ENCODE measurements at places on chromosomes 3 and 15.

DNA sequence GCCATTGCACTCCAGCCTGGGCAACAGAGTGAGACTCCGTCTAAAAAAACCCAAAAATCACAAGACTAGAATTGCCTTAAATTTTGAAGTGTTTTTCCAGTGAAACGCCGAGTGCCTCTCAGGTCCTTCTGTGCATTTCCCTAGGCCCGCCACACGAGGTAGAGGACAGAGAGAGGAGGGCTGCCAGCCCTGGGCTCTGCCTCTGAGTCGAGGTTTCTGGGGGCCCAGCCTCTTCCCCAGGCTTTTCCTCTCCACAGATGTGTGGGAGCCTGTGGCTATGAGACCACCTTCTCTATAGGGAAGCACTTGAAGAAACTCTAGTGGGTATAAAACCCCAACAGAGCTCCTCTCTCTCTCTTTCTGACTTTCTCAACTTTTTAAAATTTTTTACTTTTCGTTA, 10.9 kb upstream of the EHD4 start:
- DNase-seq, result no peak

DNA sequence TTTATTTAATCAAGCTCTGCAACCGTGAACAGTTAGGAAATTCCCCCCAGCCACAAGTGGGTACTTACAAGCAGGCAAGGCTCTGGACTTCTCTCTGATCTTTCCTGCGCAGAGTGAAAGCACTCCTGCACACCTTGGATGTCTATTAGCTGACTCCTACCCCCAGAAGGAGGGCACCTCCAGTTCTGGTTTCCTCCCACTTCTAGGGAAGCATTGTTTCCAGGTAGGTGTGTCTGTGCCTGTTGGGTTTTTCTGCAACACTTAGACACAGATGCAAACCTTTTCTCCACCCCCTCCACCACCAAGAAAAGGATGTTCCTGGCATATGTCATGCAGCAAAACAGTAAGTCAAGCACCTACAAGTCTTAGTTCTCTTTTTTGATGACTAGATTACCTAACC, at the start of gene ZBED2:
Gene ZBED2, minus strand, starts transcription at position 115 of the 400 bp plus-strand sequence. CDS start 1,145 bp downstream, outside the sequence.
- no peak for DNase-seq

GRCh38 chr3:99175276-99175812, 273.8 kb upstream of the DCBLD2 start:
- DNase-seq, result peak; percentile 10

GRCh38 chr3:186360779-186361178, 1.3 kb downstream of the DGKG start:
- DNase-seq, result no peak

DNA sequence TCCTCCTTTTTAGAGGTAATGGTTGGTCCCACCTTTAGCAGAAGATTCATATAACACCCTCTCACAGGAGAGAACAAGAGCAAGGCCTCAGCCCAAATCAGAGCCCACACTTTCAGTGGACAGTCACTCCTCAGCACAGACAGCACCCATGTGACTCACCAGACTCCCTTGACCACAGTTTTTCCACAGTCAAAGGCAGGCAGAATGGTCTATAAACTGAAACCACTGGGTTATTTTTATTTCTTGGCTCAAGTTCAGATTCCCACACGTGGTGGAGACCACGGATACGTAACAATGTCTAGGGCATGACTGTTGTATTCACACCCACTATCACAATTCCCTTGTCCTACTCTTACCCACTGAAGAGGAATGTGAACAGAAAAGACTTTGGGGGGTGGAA, 237.8 kb upstream of the UBE2E1 start:
- DNase-seq, result peak; percentile 88

GRCh38 chr3:10846657-10846975, 30.6 kb downstream of the SLC6A11 start:
- no peak for DNase-seq

DNA sequence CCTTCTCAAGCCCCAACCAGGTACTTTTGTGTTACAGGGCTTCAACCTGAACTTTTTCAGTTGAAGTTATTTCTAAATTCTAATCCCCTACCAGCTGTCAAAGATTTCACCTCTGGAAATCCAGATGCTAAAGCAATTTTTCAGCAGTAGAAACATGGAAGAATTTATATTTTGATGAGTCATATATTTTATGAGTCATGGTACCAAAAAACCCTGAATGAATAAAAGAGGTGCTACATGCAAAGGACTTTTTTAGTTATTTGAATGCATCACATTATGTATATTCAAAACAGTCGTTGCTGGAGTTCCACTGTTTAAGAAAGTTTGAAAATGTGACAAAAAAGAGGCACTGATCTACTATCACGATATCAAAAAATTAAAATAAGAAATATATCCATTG, 96.0 kb upstream of the ZNF385D start:
- DNase-seq, result peak; percentile 38

DNA sequence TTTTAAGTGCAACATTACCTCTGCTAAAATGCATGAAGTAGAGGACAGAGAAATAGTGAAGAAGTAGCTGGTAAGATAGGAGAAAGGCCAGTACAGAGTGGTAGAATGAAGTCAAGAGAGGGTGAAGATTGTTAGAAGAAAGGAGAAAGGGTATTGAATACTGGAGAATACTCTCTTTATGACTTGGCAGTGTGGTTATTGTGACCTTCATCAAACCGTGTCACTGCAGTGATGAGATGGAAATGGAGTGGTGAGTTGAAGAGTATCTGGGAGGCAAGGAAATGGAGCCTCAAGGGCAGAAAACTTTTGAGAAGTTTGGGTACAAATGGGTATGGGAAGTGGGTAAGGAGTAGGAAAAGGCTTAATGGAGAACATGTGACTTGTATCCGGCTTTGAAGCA, 24.7 kb downstream of the MINDY2 start:
- no peak for DNase-seq

- no peak for DNase-seq
Measured at GRCh38 chr15:47888385-47889100, 171.2 kb downstream of the SEMA6D start.

GRCh38 chr15:65379986-65380385, 2.2 kb upstream of the IGDCC3 start:
- DNase-seq, result no peak

GRCh38 chr3:141346418-141346817, 21.9 kb upstream of the ZBTB38 start:
- DNase-seq, result no peak

DNA sequence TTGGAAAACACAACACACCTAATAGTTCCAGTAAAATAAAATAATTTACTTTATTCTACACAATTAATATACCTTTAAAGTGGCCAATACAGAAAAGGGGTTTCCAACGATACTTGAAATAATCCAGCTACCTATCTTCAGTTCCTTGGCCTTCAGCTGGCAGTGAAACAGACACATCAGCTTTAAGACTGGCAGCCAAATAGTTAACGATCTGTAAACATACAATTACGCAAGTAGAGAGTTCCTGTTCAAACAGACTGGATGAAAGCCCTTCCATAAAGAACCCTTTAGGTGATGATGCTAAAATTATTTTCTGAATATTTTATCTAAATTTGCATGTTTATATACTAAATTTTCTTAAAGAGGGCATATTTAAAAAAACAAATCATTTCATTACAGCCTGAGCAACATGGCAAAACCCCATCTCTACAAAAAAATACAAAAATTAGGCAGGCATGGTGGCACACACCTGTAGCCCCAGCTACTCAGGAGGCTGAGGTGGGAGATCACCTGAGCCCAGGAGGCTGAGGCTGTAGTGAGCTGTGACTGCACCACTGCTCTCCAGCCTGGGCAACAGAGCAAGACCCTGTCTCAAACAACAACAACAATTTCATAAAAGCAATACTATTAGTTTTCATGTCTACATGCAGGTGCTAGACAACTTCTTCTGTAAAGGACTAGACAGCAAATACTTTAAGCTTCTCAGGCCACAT, 12.9 kb downstream of the DYNC1LI1 start:
- DNase-seq, result no peak

DNA sequence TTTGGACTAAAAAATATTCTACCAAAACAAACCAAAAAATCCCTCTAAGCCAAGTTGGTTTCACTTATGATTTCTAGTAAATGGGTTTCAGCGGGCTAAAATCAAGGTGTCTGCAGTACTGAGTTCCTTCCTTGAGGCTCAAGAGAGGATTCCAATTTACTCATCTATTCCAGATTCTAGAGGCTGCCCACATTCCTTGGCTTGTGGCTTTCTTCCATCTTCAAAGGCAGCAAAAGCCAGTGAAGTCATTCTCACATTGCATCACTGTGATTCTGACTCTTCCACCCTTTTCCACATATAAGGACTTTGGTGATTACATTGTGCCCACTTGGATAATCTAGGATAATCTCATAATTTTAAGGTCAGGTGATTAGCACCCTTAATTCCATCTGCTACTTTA, 48.1 kb downstream of the DPPA2 start:
- DNase-seq, result peak; percentile 3

DNA sequence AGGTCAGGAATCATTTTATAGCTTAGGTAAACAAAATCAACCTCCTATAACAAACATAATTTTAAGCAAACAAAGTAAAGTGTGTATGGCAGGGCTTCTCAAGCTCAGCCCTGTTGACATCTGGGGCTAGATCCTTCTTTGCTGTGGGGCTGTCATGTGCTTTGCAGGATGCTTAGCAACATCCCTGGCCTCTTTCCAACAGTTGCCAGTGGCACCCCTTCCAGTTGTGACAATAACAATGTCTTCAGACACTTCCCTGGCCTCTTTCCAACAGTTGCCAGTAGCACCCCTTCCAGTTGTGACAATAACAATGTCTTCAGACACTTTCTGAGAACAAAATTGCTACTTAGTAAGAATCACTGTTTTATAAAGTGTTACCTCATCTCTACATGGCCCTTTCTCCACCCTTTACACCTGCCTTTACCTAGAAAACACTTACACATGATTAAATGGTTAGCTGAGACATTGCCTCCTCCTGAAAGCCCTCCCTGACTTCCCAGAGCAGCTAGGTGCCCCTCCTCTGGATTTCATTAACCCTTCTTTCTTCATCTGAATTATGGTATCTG, 194.0 kb upstream of the LMCD1 start:
- DNase-seq, result no peak

- DNase-seq, result no peak
Measured at GRCh38 chr15:42786978-42787377, 50.0 kb upstream of the CDAN1 start.

DNA sequence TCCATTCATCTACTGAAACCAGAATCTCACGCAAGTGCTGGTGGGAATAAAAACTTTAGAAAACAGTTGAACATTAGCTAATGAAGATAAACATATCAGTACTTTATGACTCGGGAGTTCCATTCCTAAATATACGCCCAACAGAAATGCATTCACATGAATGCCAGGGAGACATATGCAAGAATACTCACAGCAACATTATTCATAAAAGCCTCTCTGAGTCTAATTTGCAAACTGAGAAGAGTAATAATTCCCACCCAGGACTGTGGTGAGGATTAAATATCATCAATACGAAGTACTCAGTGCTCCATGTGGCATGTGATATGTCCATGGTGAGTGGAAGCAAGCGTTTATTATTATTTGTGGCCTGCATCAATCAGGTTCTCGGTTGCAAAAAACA, 65.6 kb upstream of the OXTR start:
- no peak for DNase-seq

- peak; percentile 34 for DNase-seq
Measured at GRCh38 chr3:71728632-71729342, 3.6 kb upstream of the EIF4E3 start.

- no peak for DNase-seq
Measured at GRCh38 chr15:96209285-96209735, 121.2 kb upstream of the NR2F2 start.

- no peak for DNase-seq
Measured at GRCh38 chr15:62404194-62404985, 239.3 kb upstream of the C2CD4B start.

DNA sequence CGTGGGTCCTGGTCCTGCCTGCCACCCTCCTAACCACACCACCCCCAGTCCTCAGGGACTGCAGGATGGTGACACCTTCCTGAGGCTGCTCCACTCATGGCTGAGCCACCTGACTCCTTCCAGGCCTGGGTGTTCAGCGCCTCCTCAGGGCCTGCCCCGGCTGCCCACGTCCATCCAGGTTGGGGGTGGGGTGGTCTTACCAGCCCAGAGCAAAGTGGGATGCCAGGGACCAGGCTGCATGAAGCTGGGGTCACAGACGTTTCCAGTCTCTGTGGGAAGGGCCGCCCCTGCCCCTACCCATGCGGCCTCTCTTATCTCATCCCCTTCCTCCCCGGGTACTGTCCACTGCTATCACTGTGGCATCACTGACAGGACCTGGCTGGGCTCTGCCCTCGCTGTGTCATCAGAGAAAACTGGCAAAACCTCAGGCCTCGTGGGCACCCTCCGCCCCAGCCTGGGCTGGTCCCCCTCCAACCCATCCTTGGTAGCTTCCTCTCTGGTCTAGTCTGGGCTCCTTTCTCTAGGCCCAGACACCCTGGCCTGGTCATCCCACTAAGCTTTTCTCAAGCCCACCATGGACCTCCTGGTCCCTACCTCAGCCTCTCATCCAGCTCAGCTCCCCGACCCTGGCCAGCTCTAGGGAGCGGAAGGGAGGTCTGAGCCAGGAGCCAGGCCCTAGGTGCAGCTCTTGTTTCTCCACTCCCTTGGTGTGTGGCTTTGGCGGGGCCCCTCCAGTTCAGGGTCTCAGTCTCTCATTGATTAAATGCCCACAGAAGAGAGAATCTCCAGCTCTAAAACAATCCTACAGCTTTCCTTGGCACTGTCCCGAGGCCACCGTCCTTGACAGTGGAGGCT, 32.9 kb downstream of the WNT7A start:
- DNase-seq, result no peak

GRCh38 chr3:23438657-23439056, 235.5 kb downstream of the UBE2E2 start:
- DNase-seq, result no peak

DNA sequence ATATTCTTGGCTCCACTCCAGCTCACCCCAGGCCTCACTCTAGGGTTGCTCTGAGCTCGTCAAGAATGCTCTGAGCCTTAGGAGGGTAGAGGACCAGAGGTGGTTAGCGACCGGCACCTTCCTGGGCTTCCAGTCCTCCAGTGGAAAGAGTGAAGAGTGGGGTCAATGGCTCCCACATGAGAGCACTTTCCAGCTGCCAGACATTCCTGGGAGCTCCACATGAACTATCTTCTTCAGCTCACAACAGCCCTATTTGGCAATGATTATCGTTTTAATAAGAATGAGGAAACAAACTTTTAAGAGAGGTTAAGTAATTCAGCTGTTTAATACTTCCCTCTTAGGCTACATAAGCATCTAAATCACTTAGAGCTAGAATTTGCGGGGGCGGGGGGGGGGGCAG, 139.3 kb downstream of the STT3B start:
- DNase-seq, result no peak

- DNase-seq, result no peak
Measured at GRCh38 chr15:78854833-78855372, 17.8 kb upstream of the MORF4L1 start.

GRCh38 chr3:158780766-158781165, 21.1 kb upstream of the MFSD1 start:
- DNase-seq, result no peak

DNA sequence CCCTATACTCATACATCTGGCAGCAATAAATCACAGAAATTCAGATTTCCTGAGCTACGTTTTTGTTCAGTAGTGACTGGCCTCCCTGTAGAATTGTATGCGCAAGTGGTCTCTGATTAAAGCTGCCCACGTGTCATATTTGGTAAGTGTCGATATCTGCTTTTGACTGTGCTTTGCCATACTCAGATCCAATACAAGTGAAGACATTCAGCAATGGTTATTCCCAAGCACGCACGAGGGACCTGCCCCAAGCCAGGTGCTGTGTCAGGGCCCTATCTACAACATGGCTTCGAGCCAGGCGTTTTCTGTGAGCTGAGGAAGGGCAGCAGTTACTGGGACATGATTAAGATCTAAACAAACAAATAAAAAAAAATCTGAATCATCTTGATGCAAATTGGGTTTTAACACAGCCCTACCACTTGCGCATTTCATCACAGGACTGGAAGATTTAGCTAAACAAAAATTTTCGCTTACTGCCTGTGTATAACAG, 47.2 kb upstream of the ICE2 start:
- no peak for DNase-seq
